ENCODE measurements at places on chromosomes 5 and 9.

DNA sequence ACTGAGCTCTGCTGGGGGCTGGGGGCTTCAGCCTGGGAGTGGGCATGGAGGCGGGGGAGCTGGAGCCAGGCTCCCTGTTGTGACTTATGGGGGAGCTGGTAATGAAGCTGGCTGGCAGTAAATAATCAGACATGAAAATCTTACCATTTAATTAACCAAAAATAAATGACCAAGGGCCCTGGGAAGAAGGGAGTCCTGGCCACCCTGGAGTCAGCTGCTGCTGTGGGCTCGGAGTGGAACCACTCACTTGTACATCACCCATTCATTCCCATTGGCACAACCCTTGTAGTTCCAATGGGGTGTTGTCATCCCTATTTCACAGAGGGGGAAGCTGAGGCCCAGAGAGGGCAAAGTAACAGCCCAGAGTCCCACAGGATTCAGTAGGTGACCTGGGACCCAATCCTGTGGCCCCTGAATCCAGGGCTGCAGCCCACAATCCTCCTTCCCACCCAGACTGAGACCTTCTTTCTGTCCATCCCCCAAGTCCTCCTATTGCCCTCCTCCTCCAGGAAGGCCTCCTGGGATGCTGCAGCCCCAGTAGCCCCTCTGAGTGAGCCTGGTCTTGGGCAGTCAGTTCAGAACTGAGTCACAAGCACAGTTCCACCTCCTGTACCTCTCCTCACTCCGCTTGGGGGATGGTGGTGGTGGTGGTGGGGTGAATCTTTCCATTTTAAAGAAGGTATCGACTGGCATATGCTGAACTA is 259.4 kb upstream of the MVB12B start:
- DNase-seq: no peak

DNA sequence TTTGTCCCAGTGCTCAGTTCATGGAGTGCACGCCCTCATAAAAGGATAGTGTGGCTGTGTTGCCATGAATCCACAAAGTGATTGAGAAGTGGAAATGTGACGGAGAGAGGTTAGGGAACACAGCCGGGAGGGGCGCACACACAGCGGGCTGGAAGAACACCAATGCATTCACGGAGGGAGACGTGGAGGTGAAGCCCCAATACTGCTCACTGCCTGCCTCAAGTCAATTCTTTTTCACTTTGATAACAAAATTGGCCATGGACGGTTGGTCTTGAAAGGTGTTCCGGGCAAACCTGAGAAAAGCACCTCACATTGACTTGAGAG is 424.1 kb downstream of the MED10 start:
- DNase-seq: no peak

DNA sequence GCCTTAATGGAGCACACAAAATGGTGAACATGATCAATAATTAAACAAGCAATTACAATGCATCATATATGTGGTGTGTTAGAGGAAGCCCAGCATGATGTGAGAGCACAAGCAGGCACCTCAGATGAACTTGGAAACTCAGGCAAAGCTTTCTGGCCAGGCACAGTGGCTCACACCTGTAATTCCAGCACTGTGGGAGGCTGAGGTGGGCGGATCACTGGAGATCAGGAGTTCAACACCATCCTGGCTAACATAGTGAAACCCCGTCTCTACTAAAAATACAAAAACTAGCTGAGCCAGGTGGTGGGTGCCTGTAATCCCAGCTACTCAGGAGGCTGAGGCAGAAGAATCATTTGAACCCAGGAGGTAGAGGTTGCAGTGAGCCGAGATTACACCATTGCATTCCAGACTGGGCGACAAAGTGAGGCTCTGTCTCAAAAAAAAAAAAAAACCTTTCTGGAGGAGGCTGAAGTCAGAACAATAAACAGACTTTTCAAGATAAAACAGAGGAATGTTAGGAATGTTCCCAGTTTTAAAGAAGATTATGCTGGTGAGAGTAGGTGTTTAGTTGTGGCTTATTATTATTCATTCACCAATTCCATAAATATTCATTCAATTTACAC is 159.4 kb downstream of the CEMIP2 start:
- DNase-seq: no peak

GRCh38 chr9:90964101-90965020 is 162.7 kb downstream of the SYK start:
- DNase-seq: no peak

- no peak for DNase-seq
Measured at GRCh38 chr5:170483701-170484458, 19.9 kb upstream of the KCNIP1 start.

DNA sequence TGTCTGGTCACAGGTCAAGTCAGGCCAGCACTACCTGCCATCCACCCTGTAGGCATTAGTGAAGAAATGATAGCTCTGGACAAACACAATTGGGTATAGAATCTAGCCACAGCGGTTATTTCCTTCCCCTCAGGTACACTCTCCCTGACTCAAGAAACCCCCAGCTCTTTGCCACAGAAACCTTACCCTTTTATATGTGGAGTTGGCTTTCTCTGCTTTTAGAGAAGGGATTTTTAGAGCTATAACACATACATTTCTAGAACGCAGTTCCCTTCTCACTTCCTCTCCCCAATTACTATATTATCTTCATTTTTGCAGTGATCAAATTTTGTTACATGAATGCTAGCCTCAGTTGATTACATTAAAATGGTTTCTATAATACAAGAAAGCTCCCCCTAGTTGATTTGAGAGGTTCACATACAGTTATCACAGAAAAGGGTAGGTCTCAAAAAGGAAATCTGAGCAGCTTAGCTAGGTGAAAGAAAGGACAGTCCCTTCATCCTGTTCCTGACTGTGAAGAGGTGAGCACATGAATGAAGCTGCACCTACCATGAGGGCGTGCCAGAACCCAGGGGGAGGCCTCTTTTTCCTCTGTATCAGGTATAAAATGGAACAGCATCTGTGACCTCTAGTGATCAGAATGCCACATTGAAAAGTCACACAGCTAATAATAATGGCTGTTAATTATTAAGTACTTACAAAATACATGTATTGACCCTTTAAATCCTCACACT is 425.6 kb downstream of the KIAA0825 start:
- no peak for DNase-seq

DNA sequence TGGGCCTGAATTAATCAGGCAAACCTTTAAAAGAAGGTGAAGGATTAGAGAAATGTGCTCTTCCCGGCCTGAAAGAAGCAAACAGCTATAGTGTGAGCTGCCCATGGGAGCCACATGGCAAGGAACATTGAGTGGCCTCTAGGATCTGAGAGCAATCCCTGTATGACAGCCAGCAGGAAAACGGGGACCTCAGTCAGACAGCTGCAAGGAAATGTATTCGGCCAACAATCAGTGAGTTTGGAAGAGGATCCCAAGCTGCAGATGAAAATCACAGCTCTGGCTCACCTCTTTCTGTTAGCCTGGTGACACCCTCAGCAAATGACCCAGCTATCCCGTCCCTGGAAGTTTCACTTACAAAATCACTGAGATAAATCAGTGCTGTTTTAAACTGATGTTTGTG is 309.2 kb downstream of the SH3GL2 start:
- DNase-seq: no peak

- DNase-seq: no peak
Measured at GRCh38 chr9:107147134-107147533, 135.9 kb upstream of the RAD23B start.

DNA sequence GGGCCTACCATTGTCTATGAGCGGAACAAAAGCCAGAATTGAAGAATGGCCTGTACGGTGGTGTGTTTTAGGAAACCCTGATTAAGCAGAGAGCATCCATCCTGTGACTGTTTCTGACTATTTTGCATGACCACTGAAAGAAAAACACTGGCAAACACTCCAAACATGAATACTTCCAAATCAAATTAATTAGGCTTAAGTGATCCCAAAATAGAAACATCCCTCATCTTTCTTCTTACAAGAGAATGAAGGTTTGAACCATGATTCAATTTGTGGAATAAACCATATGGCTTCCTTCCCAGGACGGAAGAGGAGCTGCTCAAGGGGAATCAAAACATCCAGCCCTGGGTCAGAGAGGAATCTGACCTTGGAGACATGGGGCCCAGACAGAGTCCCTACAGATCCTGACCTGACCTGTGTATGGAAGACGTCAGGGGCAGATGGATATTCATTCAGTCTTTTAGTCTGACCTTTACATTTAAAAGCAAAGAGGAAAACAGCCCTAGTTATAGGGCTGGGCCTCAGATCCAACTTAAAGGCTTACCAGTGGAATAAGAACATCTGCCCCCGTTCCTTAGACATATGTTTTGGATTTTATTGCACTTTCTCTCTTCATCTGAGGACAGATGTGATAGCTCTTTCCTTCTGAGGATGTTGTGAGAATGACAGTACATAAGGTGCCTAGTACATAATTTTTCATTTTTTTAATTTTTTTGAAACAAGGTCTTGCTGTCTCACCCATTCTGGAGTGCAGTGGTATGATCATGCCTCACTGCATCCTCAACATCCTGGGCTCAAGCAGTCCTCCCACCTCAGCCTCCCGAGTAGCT is 17.6 kb upstream of the RECK start:
- DNase-seq: no peak

- DNase-seq: no peak
Measured at GRCh38 chr9:18448101-18448500, 25.9 kb upstream of the ADAMTSL1 start.
